ENCODE measurements at places on chromosomes 2 and 18.

GRCh38 chr2:184830531-184830930 lies 232.2 kb downstream of the ZNF804A start:
- DNase-seq = no peak

DNA sequence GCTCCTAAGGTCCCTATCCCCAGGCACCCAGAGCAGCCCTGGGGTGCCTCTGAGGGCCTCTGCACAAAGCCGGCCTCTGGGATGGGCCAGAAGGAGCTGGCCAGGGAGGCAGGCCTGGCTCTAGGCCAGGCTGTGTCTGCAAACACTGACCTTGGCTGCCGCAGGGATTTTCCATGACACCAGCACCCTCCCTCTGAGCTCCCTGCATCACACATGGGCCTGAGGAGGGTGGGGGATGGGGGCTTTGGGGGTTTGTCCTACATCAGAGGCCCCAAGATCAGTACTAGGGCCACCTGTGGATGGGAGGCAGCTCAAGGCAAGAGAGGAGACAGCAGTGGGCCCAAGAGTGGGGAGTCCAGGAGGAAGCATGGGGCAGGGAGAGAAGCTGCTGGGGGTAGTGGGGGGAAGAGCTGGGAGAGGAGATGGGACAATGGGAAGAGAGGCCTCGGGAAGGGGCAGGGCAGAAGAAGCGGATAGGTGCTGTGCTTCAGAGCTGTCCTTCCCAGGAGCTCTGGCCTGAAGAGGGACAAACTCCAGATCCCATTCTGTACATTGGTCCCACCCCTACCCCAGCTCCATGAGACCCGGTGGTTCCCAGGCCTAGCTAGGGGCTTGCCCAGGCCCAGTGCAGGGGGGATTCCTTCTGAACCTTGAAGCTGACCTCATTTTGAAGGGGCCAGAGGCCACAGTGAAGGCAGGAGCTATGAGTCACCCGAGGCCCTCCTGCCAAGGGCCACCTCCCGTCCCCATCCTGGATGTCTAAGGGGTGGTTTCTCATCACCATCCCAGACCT lies 28.0 kb downstream of the KCNK3 start:
- no peak for DNase-seq

DNA sequence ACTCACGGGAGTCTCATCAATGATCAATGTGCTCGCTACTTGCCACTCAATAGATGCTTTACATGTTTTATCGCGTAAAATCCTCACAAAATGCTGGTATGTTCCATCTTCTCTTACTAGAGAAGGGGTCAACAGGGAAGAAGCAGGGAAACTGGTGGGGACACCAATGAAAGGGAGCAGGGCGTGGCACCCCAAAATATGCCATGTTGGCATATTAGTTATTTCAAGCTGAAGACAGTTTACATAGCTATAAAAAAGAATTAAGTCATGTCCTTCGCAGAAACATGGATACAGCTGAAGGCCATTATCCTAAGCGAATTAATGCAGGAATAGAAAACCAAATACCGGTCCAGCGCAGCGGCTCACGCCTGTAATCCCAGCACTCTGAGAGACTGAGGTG lies 8.1 kb upstream of the ZNF236 start:
- no peak for DNase-seq

DNA sequence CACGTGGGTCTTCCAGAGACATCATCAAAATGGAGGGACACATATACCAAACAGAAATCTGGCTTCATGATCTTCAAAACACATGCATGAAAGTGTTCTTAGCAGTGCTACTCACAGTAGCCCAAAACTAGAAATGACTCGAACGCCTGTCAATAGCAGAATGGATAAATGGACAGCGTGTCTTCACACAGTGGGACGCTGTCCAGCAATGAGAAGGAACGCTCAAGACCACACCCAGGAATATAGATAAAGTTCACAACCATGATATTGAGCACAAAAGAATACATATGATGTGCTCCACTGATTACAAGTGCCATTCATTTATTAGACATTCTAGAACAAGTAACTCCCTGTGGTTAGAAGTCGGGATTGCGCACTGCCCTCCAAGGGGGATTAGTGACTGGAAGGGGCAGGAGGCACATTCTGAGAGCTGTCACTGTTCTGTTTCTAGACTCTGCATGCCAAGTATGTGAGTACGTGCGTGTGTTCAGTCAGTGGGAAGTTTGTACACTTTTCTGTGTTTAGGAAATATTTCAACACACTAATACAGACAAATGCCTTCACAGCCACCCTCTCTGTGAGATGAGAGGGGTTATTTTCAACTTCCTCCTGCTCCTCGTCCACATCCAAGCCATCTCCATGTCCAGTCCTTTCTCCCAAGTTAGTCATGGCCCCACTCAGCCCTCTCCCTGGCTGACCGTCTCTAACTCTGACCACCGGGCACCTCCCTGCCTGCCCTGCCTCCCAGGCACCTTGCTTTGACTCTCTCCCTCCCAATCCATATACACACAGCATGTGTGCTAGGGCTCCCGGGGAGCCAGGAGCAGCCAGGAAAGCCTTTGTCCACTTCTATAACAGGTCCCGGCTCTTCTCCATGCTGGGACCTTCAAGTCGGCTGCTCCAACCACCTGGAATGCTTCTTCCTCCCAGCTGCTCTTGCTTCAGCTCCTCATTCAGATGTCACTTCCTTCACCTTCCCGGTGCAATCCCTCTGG lies 26.9 kb upstream of the TNS1 start:
- DNase-seq = no peak

GRCh38 chr2:107091163-107091864 lies 205.3 kb upstream of the ST6GAL2 start:
- DNase-seq = no peak

DNA sequence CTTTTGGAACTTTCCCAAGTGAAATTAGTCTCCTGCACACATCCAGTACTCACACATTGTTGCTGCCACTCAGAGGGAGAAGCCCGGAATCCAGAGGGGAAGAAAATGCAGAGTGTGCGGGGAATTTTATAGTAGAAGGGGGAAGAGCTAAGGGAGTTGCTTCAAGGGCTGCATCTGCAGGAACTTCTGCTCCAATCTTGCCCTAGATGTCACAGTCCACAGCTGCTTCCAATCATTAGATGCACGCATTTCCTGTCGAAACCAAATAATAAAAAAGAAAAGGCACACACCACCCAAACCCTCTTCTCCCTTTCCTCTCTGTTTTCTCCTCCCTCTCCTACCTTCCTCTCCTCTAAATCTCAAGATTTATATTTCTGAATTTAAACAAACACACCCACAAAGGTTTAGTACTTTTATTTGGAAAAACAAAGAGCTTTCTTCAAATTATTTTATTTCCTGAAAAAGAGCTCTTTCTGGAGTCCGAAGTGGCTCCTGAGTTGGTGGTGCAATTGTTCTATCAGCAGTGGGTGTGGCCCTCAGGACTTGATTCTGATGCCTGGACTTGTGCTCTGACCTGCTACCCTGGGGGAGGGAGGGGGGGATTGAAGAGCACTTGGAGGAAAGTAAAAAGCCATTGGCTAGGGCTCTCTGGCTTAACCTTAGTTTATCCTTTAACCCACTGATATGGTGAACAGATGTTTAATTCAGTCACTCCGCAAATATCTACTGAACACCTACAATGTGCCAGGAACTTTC lies 72.0 kb downstream of the KCNE4 start:
- DNase-seq = no peak

GRCh38 chr2:238380785-238381184 lies 45.9 kb upstream of the ASB1 start:
- DNase-seq = no peak

- peak; percentile 30 for DNase-seq
These were observed 357.3 kb downstream of the HRH4 start for GRCh38 chr18:24817587-24818371.

DNA sequence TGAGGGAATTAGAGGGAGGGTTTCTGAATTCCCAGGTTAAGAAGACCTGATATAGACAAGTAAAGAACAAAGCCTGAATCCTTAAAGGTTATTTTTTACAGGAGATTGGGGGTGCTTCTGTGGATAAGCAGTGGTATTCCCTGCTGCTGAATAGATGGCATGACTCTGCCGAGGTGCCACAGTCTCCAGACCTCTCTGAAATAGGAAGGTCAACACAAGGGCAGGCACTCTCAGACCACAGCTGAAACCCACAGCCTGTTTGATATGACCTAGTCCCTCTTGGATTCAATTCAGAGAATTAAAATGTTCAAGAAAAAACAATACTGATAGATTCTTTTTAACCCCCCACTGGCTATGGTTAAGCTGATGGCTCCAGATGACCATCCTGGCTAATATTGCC lies 259.3 kb downstream of the PTGR3 start:
- no peak for DNase-seq

GRCh38 chr18:13436576-13436975 lies 218.0 kb downstream of the LDLRAD4 start:
- no peak for DNase-seq

GRCh38 chr18:49694402-49694801 lies 118.9 kb downstream of the ACAA2 start:
- DNase-seq = no peak

- peak; percentile 33 for DNase-seq
These were observed 309.2 kb downstream of the NRXN1 start for GRCh38 chr2:50722776-50723175.

GRCh38 chr2:62227386-62228075 lies 31.6 kb downstream of the B3GNT2 start:
- DNase-seq = no peak

Data from pons (tissue), 1 donor.